GM23248 (cell line): ENCODE measurements at places on chromosomes 12 and 14. TPM values are rescaled to one million over a fixed set of nuclear protein-coding genes. Genes with fewer than 3 reads are reported as not detected.

GRCh38 chr12:115598871-115599811, 678.4 kb downstream of the MED13L start:
- peak; percentile 57 for DNase-seq

- DNase-seq: peak; percentile 81
Measured at GRCh38 chr14:65704437-65704836, 291.9 kb downstream of the FUT8 start.

DNA sequence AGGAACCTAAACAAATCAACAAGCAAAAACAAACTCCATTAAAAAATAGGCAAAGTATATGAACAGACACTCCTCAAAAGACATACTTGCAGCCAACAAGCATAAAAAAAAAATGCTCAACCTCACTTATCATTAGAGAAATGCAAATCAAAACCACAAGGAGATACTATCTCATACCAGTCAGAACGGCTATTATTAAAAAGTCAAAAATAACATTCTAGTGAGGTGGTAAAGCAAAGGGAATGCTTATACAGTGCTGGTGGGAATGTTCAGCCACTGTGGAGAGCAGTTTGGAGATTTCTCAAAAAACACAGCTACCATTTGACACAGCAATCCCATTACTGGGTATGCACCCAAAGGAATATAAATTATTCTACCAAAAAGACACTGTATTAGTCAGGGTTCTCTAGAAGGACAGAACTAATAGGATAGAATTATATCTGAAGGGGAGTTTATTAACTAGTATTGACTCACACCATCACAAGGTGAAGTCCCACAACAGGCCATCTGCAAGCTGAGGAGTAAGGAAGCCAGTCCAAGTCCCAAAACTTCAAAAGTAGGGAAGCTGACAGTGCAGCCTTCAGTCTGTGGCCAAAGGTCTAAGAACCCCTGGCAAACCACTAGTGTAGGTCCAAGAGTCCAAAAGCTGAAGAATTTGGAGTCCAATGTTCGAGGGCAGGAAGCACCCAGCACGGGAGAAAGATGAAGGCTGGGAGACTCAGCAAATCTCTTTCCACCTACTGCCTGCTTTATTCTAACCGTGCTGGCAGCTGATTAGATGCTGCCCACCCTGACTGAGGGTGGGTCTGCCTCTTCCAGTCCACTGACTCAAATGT, 101.6 kb upstream of the KRAS start:
- DNase-seq: peak; percentile 13

- peak; percentile 85 for DNase-seq
Measured at GRCh38 chr14:54815016-54815415, 87.6 kb downstream of the GCH1 start.

GRCh38 chr12:91144053-91144452, 32.8 kb upstream of the LUM start:
- peak; percentile 61 for DNase-seq

GRCh38 chr12:7951671-7952070, 15.7 kb upstream of the SLC2A3 start:
- DNase-seq: peak; percentile 29

GRCh38 chr12:31226639-31227038, 99.3 kb downstream of the SINHCAF start:
- DNase-seq: no peak

- no peak for DNase-seq
Measured at GRCh38 chr12:92859650-92860386, 69.3 kb downstream of the EEA1 start.

DNA sequence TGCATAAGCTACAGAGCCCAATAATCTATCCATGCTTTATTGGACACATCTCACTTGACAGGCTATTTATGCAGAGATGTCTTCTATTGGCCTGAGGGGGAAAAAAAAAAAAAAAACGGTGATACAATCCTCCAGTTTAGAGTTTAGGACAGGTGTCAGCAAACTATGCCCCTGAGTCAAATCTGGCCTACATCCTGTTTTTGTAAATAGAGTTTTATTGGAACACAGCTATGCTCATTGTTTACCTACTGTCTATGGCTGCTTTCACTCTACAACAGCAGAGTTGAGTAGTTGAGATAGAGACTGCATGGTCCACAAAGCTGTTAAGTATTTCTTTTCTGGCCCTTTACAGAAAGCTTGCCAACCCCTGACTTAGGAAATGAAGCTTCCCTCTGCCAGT, 403.1 kb downstream of the C12orf75 start:
- no peak for DNase-seq

- peak; percentile 84 for DNase-seq
Measured at GRCh38 chr14:92513204-92513965, at the start of gene RIN3. TSS of gene RIN3 (plus strand) at chr14:92513781. CDS start at chr14:92513933, 152 bp downstream.

- no peak for DNase-seq
Measured at GRCh38 chr12:117889098-117889497, 79.7 kb downstream of the KSR2 start.

GRCh38 chr14:43745746-43746145, 761.3 kb downstream of the FSCB start:
- no peak for DNase-seq

GRCh38 chr12:6946033-6946919, 2.5 kb downstream of the C12orf57 start:
- no peak for DNase-seq

DNA sequence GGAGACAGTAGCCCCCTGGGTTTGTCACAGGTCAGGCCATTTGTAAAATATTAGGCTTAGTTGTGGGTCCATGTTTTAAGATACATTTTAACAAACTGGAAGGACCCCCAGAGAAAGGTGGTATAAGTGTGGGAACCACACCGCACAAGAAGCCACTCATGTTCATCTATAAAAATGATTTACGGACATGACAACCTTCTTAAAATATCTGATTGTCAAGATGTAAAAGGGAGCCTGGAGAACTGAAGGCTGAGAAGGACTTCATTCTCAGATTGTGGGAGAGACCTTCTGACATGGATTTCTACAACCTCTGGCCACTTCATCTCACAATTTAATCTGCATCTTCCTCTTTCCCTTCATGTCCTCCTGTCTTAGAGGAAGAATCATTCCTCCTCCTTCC, 102.4 kb downstream of the VCPKMT start:
- no peak for DNase-seq

- DNase-seq: no peak
Measured at GRCh38 chr14:100035700-100036099, 29.5 kb upstream of the EVL start.

DNA sequence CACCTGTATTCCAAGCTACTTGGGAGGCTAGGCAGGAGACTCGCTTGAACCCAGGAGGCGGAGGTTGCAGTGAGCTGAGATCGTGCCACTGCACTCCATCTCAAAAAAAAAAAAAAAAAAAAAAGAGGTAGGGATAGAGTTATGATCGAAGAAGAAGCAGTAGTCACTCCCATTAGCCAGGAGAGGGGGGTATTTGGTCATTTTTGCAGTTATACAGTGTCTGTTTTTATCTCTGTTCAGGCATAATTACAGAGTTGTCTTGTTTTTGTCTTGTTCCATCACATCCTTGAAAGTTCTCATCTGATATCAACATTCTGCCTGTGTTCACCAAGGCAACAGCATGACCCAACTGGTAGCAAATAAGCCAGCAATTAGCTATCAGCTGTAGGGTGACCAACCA, 98.5 kb upstream of the TMPO start:
- DNase-seq: peak; percentile 64

- DNase-seq: peak; percentile 55
Measured at GRCh38 chr12:25518512-25518911, 34.6 kb downstream of the LMNTD1 start.

GRCh38 chr12:98185606-98186005, 329.8 kb upstream of the TMPO start:
- no peak for DNase-seq

DNA sequence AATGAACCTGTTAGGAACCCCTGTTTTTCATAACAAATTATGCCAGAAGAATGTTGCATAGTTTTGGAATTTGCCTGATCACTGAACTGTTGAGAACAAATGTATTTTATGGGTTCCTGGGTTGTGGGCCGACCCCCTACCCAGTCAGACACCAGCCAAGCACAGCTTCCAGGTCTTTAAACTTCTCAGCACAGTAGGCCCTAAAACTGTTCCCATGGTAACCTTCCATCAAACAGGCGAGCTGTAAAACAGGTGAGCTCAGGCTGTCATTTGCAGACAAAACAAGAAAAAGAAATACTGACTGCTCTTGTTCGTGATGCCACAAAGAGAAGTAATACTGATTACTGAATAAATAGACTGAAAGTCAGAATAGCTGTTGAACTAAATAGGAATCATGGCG, 147.0 kb downstream of the PTPRO start:
- DNase-seq: no peak

GRCh38 chr14:89723930-89724627, 230.5 kb downstream of the EFCAB11 start:
- peak; percentile 31 for DNase-seq

DNA sequence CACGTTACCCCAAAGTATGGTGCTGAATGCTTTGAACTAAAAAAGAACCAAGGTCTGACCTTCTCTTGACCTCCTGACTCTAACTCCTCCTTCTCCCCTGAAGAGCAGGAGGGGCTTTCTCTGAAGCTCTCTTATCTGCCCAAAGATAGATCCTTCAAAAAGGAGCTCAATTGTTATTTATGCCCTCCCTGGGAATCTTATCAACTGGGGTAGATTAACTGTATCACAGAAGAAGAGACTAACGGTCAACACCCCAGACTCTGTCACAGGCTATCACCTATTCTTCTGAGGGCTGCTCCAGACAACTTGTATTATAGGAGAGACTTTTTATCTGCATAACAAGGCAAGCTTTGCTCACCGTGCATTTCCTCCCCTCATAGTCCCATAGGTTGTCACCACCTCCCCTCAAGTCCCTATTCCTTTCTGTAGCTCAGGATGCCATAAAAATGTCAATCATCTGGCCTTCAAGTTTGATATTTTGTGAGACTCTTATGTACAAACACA, 86.6 kb downstream of the PAPLN start:
- no peak for DNase-seq

DNA sequence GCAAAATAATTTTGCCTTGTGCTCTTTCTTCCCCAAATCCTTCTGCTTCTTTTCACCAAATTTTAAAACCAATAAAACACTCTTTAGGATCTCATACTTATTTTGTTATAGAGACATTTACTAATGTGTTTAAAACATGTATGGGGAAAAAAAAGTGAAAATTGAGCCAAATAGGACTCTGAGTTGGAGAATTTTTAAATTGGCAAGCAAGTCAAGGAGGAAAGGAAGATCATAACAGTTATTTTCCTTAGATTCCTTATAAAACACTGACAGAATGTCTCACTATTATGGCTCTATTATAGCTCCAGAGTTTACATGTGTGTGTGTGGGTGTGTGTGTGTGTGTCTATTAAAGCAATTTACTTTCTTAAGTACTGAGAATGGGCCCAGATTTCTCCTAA, 220.5 kb downstream of the SLC6A15 start:
- no peak for DNase-seq

GRCh38 chr12:120741476-120742421, 16.1 kb downstream of the ACADS start:
- DNase-seq: no peak

GRCh38 chr12:90945070-90945649, 9.8 kb downstream of the CCER1 start:
- DNase-seq: peak; percentile 67

GRCh38 chr14:23542261-23542660, 9.3 kb downstream of the ZFHX2 start:
- DNase-seq: no peak

DNA sequence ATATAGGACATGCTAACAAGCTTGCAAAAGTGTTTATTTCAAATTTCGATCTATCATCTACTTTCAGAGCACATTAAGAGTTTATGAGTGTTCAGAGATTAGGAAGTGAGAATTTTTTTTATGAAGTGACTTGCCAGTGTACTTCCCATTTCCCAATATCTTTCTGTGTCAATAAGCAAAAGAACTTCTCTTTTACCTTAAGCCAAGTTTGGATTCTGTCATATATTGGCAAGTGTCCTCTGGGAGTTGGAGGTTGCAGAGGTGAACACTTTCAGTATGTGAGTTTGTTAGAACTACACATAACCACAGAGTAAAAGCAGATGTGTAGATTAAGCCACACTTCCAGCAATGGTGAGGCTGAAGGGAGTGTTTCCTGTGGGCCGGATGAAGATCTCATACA, 16.6 kb upstream of the KLRF1 start:
- DNase-seq: no peak

DNA sequence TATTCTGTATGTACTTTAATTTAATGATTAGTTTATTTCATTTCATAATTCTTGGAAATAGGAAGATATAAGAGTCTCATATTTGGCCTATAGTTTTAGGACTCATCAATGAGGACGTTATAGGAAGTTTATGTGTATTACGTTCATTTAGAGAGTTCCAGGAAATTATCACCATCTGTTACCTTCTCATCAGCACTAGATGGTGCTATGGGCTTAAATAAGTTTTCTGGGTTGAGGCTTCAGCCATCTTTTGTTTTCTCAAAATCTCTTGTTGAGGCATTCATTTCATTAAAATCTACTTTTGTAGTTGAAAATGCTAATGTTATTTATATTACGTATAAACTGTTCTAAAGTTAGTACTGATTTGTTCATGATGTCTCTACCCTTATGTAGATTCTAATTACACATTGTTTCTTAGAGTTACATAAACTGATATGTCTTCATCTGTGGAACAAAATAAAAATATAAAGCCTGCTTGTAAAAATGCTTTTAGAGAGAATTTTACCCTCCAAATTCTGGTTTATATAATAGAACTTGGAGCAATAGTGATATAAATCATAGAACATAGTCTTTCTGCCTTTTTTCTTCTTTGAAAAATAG, 89.2 kb downstream of the CFAP54 start:
- peak; percentile 80 for DNase-seq

DNA sequence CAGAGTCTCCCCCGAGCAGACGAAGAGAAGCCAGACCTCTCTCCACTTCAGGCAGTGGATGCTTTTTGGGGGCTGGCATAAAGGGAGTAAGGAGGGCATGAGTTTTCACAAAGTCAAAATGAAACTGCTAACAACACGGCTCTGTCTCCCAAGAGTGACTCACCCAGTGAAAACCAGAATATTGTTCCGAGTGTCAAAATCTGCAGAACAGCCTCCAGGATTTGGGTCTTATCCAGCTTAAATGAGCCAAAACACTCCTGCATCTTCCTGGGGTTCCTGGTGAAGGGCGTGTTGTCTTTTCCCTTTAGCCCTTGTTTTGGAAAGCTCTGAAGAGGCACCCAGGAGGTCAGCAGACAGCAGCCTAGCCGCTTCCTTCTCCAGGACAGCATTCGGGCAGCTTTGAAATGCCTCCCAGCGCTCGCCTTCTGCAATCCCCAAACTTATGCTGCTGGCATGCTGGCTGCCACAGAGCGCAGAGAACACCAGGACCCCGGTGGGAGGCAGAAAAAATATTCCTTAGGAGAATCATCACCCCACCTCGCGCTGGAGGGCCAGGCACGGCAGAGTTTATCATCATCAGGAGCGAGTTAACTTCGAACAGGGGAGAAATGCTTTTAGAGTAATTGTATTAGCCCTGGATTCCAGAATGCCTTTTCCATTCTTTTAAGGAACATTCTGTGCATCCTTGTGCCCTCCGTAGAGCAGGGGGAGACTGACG, 117.7 kb upstream of the NCOR2 start:
- peak; percentile 86 for DNase-seq

- DNase-seq: no peak
Measured at GRCh38 chr12:103540319-103540718, 44.6 kb upstream of the C12orf42 start.

The RFX4 gene
- total RNA-seq: not detected in 2 replicates

The CFAP54 gene
- 0.32 and 2.0 TPM in 2 replicates for total RNA-seq

The DIO3 gene
- not detected in 2 replicates for total RNA-seq

The PPM1H gene
- 0.13 and 1.2 TPM in 2 replicates for total RNA-seq

The KRT82 gene
- total RNA-seq: not detected in 2 replicates

The INHBE gene
- total RNA-seq: 0.65 and 0.76 TPM in 2 replicates

The RTL1 gene
- total RNA-seq: not detected in 2 replicates

The ASCL1 gene
- total RNA-seq: not detected in 2 replicates

The TGFB3 gene
- 3.2 and 3.9 TPM in 2 replicates for total RNA-seq

The VASH1 gene
- total RNA-seq: 2.6 and 2.9 TPM in 2 replicates

The AKAP6 gene
- total RNA-seq: 14.3 and 19.1 TPM in 2 replicates

The B3GNT4 gene
- 0.22 TPM in 1 of 2 replicates, not detected in the other for total RNA-seq

The ANG gene
- 3.6 and 3.8 TPM in 2 replicates for total RNA-seq

The GTF2A1 gene
- 22.5 and 27.8 TPM in 2 replicates for total RNA-seq

The SLC25A29 gene
- total RNA-seq: 11.8 and 12.0 TPM in 2 replicates
